GDM1 (cell line): ENCODE measurements at places on chromosomes 3 and 15.

- no peak for DNase-seq
Observed at GRCh38 chr3:123076496-123077418, 9.9 kb downstream of the PDIA5 start.

GRCh38 chr3:70374179-70374578, 61.7 kb upstream of the MDFIC2 start:
- no peak for DNase-seq

- no peak for DNase-seq
Observed at GRCh38 chr3:132159145-132159544, 124.3 kb upstream of the CPNE4 start.

- no peak for DNase-seq
Observed at GRCh38 chr3:31067004-31067403, 172.5 kb upstream of the GADL1 start.
